ENCODE measurements at places on chromosomes 3 and 15.

- DNase-seq: no peak
Observed at GRCh38 chr3:9808345-9809037, 1.6 kb upstream of the TTLL3 start.

GRCh38 chr3:72177075-72178050 is 392.4 kb upstream of the PROK2 start:
- peak; percentile 87 for DNase-seq

GRCh38 chr3:150447631-150448465 is 39.8 kb downstream of the TSC22D2 start:
- DNase-seq: no peak

DNA sequence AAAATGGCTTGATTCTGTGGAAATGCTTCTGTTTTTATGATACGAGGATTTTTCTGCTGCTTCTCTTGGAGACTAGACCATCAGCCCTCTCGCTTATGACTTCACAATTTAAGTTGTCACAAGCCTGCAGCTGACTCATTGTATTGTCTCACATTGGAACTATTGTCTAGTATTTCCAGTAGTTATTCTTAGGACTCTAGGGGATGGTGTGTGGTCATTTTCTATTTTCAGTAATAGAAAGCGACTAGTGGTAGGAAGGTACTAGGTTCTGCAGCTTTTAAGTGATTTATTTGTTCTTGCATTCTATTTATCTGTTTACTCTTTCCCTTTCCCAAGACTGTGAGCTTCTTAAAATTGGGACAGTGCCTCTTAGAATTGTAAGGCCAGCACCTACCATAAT is 66.3 kb upstream of the CRTC3 start:
- DNase-seq: no peak

GRCh38 chr3:11825301-11825700 is 21.4 kb downstream of the TAMM41 start:
- DNase-seq: no peak

DNA sequence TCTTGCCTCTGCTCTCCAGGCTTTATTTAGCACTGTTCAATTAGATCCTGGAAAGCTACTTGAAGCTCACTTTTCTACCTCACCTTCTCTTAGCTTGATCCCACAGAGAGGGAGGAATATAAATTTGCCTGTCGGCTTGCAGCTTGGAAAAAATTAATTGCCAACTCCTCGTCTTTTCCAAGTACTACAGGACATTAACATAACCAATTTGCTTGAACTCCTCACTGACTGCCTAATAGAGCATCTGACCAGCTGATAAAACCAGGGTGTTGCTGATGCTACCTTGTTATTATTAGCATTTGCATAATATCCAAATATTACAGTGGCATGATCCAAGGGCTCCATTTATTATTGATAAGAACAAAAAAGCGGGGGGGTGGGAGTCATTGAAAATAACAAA is 561.8 kb downstream of the MCTP2 start:
- no peak for DNase-seq

DNA sequence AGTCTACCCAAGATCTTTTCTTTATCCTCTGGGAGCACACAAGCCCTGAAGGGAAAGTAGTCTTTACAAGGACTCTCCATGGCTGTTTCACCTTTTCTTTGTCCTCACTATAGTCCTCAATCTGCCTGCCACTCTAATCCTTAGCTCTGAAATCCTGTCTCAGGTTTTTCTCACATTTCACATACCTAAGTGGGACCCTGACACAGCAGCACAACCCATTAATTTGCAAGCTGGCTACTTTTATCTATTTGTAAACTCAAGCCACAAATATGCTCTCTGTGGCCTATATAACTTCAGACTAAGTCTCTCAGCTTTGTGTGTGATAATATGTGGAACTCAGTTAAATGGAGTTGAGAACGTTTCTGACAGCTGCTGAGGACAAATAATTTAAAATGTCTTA is 19.8 kb downstream of the SIN3A start:
- DNase-seq: no peak

GRCh38 chr15:40618023-40618422 is 24.0 kb downstream of the KNL1 start:
- no peak for DNase-seq

DNA sequence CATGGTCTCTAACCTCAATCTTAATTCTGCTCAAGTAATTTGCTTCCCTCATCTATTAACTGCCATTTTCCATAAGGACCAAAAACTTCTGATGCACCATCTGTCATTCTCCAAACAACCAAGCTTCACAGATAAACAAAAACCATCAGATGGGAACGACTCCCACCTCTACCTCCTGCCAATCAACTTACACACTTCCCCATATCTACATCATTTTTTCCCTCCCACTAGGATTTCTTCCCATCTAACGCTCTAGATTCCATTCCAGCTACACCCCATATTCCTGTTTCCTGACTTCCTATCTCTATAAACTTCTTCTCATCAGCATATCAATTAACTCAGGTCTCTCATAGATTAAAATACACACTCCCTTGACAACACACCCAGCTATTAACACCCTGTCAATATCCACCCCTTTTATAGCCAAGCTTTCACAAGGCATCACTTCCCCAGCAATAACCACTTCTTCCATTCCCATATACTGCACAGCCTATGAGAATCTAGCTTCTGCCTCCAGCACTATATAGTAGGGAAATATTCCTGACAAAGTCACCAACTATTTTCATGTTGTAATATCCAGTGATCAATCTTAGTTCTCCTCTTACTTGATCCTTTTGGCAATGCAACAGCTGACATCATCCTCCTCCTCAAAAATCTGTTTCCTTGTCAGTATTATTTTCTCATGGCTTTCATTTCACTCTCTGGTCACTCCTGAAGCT is 39.2 kb downstream of the SNX4 start:
- no peak for DNase-seq

Data from posterior vena cava (tissue), 2 donors.